NCI-H774 (cell line): ENCODE measurements at places on chromosomes 3 and 15.

DNA sequence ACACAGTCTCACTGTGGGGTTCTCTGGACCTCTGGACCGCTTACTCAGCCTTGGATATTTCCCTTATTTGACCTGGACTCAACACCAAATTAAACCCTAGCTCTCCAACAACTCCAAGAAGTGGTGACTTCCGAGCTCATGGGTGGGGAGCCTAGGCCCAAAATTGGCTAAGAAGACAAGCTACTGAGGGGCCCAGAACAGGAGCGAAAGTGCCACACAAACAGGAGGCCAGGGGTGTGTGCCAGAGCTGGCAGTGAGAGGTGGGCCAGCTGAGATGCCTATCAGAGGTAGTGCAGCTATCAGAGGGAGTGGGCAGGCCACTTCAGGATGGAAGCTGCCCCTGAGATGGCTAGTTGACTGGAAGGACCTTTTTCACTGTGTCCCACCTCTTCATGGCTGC, 151.1 kb upstream of the PRR20G start:
- no peak for DNase-seq

DNA sequence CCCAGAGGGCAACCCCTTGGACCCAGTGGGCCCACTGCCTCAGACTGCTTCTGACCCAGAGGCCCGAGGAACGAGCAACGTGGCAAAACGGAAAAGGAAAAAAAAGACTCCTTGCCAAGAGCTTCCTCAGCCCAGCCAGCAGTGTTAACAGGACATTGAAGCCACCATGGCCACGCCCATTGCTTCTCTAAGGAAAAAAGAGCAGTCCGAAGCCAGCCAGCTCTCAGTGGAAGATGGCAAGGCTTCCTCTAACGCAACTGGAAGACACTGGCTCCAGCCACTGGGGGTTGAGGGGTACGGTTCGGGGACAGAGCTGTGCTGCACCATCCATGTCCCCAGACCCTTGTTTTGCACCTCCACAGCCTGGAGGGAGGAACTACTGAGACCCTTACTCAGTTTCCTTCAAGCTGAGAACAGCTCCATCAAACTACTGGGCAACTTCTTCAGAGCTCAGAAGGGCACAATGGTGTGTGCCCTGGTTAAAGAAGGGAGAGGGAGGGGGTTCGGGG, 10.7 kb downstream of the BMF start:
- DNase-seq, result no peak

GRCh38 chr15:81294516-81294880, 29.4 kb downstream of the STARD5 start:
- peak; percentile 41 for DNase-seq

GRCh38 chr15:81001152-81002008, 657 bp downstream of the TLNRD1 start:
- peak; percentile 29 for DNase-seq

- DNase-seq, result no peak
Observed at GRCh38 chr15:45555934-45556608, 31.1 kb upstream of the BLOC1S6 start.
